ENCODE measurements at places on chromosomes 2 and 18.

GRCh38 chr2:156447761-156448160, 11.6 kb downstream of the GPD2 start:
- DNase-seq, result no peak

DNA sequence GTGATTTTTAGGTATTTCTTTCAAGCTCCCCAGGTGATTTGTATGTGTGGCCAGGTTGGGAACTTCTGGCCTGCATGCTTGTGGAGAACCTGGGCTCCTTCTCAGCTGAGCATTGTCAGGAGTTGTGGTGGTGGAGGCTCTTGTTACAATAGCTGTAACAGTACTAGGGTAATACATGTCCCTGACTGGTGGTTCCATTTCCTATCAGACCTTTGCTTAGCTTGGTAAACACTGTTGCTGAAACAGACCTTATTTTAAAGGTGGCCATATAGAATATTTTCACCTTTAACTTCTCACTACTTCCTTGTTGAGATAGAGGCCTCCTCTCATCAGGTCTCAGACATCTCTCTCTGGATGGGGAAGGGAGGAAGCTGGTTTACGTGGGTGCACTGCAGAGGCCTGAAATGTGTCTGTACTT, 79.2 kb downstream of the SETBP1 start:
- no peak for DNase-seq

DNA sequence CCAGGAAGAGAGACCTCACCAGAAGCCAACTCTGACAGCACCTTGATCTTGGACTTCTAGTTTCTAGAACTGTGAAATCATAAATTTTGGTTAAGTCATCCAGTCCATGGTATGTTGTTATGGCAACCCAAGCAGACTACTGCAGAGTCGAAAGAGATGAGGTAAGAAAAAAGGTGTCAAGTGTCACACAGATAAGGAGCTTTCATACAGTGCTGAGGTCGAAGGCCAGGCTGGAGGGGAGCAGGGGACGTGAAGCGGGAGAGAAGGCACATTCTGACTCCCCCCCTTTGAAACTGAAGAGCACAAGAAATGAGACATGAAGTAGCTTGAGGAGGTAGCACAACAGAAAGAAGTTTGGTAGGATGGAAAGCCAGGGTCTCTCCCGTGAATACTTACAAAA, 110.4 kb downstream of the ALK start:
- DNase-seq, result no peak

GRCh38 chr18:76996429-76996828, 136.2 kb downstream of the MBP start:
- DNase-seq, result no peak

- DNase-seq, result no peak
These were observed 31.2 kb upstream of the ROCK2 start for GRCh38 chr2:11375689-11376027.

- no peak for DNase-seq
These were observed 71.1 kb upstream of the SNTG2 start for GRCh38 chr2:879540-879939.

DNA sequence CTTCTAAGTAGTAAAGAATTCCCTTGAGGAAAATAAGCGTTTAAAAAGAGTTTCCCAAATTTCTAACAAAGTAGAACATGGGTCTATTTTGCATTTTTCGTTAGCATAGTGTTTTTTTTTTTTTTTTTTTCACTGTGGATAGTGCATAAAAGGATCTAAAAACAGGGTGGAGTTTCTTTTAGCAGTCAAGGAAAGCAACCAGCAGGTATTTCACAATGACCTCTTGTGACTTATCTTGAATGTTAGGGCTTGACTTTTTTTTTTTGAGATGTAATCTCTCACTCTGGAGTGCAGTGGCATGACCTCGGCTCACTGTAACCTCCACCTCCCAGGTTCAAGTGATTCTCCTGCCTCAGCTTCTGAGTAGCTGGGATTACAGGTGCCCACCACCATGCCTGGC, 14.9 kb upstream of the DGKD start:
- DNase-seq, result no peak

- DNase-seq, result no peak
These were observed 220.5 kb downstream of the FAM210A start for GRCh38 chr18:13505780-13506345.
